Esophagus mucosa (tissue), 1 donor: ENCODE measurements at places on chromosomes 5 and 9.

DNA sequence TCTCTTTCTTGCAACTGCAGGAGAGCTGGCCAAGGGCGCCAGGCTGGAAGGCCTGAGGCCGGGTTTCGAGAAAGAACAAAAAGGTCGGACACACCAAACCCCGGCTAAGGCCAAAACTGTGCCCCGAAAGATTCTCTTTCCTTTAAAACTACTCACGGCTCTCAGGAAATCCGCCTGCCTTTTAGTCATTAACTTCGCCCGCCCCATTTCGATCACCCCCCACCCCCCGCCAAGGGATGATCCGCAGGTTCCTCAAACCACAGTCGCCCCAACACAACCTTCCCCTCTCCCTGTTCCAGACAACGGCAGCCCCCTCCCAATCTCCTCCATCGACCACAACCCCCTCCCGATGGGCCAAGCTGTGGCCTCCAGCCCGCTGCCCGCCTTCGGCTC is 536 bp downstream of the FEM1C start:
- peak; percentile 50 for ATAC-seq

DNA sequence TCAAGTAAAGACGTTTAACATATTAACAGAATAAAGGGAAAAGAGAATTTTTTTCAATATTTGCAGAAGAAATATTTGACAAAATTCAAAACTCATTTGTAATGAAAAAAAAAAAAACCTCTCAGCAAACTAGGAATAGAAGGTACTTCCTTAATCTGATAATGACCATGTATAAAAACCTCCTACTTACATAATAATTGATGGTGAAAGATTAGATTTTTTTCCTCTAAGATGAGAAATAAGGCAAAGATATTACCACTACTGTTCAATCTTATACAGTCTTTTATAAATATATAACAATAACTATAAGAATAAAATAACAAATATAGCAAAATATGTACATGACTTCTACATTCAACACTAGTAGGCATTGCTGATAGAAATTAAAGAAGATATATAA is 424.6 kb upstream of the KLF4 start:
- ATAC-seq = no peak

- no peak for ATAC-seq
These were observed 25.7 kb downstream of the SARDH start for GRCh38 chr9:133712221-133713100.

DNA sequence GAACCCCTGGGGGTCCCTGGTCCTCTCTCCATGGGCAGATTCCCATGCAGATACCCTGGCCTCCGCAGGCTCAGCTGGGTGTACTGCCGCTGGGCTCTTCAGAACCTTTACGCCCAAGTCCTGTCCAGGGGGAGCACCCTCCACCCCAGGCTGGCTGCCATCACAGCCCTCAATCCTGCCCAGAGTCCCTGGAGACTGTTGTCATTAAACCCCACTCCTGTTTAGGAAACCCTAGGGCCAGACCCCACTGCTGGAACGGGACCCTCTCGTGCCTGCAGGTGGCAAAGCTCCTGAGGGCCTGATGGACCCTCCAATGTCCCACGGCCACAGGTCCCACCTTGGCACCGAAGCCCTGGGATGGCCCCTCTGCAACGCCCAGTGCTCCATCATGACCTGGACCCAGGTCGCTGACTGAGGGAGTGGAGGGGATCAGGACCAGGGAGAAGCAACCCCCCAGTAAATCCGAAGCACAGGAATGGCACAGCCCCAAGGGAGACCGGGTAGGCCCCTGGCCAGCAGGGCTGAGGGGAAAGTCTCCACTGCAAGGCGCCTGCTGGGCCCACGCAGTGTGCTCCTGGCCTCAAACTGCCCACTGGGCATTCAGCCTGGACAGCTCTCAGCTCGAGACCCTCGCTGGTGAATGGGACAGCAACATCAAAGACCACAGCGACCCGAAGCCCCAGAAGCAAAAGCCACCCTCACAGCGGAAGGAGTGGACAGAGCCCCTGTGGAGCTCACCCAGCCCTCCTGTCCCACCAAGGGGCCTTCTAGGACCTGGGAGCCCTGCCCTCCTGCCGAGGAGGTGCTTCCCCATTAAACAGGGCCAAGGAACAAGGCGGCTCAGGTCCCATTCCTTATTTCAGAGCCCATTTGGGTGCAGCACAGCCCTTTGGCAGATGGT is 8.3 kb downstream of the ZDHHC11B start:
- ATAC-seq = no peak
